ENCODE measurements at places on chromosomes 12 and 14. TPM values are rescaled to one million over a fixed set of nuclear protein-coding genes. Genes with fewer than 3 reads are reported as not detected.

SLC16A7 gene
- total RNA-seq, result 6.8 TPM

LRTM2 gene
- not detected for total RNA-seq

GRCh38 chr12:105292705-105293104 is 37.8 kb upstream of the C12orf75 start:
- no peak for DNase-seq

GRCh38 chr14:67167420-67168109 is 21.7 kb upstream of the GARIN2 start:
- DNase-seq, result peak; percentile 14

MUCL1 gene
- total RNA-seq, result not detected

GRCh38 chr12:110813285-110813684 is 33.5 kb upstream of the CCDC63 start:
- DNase-seq, result no peak
